Neural crest cell (in vitro differentiated cells): ENCODE measurements at places on chromosomes 12 and 14. TPM values are rescaled to one million over a fixed set of nuclear protein-coding genes. Genes with fewer than 3 reads are reported as not detected.

DNA sequence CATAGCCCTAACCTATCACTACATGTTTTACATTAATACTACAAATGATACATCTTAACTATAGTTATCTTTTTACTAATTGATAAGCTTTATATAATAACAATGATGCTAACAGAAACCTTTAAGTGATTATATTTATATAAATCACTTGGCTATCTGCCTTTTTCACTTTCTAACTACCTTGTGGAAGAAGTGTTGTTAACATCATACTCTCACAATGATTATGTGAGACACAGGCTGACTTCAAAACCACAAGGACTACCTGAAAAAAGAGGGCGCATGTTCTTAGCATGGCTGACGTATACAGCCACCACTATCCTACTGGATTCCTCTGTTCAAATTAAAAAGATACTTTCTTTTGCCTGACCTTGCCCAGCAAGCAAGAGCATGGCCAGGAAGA is 135.3 kb upstream of the SOX5 start:
- no peak for DNase-seq

SLC6A12 gene
- total RNA-seq = 0.14 and 0.47 TPM in 2 replicates

LTBP2 gene
- total RNA-seq = 0.93 and 1.3 TPM in 2 replicates

GRCh38 chr14:85622106-85622505 is 92.2 kb downstream of the FLRT2 start:
- no peak for DNase-seq

GRCh38 chr12:53612978-53613377 is 13.2 kb downstream of the ATF7 start:
- no peak for DNase-seq

RGS6 gene
- total RNA-seq = 2.8 TPM in 2 replicates

KRT79 gene
- total RNA-seq = not detected in 2 replicates

- no peak for DNase-seq
Observed at GRCh38 chr12:100733817-100734593, 60.6 kb upstream of the ANO4 start.

KRT8 gene
- 8.3 and 10.3 TPM in 2 replicates for total RNA-seq

DNA sequence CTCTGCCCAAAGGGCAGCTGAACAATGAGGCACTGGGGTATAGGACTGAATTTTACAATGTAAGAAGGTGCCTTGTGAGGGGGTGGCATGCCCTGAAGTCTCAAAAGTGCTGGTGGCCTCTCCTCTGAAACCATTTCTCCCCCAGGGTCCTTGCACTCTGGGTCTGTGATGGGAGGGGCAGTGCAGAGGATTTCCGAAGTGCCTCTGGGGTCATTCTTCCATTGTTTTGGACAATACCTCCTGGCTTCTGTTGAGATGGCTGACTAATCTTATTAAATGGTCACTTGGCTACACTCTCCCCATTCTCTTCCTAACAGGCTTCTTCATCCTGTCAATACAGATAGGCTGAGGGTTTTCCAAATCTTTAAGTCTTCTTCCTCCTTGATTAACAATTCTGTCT is 59.3 kb downstream of the UNC79 start:
- no peak for DNase-seq

- no peak for DNase-seq
Observed at GRCh38 chr12:5191803-5192538, 148.3 kb downstream of the KCNA5 start.

CD163L1 gene
- 1.2 and 1.6 TPM in 2 replicates for total RNA-seq

DNA sequence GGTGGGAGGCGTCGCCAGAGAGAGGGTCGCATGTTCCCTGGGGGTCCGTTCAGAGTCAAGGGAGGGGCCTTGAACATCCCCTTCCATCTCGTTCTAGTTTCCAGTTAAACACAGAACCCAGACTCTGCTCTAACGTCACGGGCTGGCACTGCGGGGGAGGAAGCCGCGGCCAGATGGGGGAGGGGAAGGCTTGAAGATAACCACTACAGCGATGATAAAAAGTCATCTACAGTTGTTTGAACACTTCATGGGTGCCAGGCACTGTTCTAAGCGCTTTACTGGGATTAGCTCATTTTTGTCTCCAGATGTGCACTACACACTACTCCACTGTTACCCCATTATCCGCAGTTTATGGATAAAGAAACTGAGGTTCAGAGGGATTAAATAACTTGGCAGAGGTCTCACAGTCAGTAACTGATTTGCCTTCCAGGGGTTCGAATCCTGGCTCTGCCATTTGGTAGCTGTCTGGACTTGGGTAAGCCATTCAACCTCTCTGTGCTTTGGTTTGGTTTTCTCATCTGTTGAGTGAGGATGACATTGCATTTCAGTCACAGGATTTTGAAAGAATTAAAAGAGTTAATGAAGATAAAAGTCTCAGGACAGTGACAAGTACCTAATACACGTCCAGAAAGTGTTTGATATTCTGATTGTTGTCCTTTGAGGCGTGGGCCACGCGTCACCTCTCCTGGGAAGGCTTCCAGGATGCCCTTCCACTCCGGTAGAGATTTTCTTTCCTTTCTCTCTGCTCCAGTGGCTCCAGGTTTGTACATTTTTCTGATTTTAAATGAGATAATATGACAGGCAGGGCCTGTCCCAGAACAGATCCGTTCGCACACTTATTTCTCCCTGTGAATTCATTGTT is 798 bp upstream of the RASAL1 start:
- no peak for DNase-seq

DNA sequence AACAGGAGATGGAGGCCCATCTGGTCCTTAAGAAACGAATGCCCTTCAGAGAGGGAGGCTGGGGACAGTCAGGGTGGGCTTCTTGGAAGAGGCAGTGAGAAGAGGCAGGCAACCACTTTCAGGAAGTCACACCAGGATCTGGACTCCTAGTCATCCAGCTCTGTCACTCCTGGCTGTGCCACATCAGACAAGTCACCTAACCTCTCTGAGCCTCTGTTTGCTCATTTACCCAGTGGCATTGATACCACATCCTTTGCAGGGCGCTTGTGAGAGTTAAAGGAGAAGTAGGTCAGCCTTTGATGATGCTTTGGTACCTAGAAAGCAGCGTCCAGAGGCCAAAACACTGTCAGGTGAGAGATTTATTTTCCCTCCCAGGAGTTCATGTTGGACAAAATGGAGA is 11.1 kb downstream of the CCDC197 start:
- no peak for DNase-seq

STXBP6 gene
- 6.8 and 7.2 TPM in 2 replicates for total RNA-seq

- DNase-seq = no peak
Observed at GRCh38 chr14:67999705-68000384, 180.3 kb downstream of the RAD51B start.

- no peak for DNase-seq
Observed at GRCh38 chr14:72888636-72889201, 5.2 kb downstream of the DPF3 start.

- DNase-seq = no peak
Observed at GRCh38 chr12:20272801-20273200, 95.5 kb upstream of the PDE3A start.

DNA sequence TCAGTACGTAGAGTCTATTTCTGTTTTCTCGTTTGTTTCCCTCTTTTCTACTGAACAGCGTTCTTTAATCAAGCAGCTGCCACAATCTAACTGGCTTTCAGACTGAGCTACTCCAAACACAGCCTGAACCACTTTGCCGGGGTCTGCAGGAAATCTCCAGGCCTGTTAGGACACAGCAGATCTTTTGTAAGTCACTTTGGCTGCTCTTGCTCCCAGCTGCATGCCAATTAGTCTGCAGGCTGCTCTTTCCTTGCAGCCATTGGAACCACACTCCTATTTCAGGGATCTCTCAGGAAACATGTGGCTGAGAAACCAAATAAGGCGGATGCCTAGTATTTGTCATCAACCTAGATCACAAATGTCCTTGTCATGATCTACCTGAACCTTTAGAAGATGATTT is 73.6 kb downstream of the TMTC1 start:
- DNase-seq = peak; percentile 28

DNA sequence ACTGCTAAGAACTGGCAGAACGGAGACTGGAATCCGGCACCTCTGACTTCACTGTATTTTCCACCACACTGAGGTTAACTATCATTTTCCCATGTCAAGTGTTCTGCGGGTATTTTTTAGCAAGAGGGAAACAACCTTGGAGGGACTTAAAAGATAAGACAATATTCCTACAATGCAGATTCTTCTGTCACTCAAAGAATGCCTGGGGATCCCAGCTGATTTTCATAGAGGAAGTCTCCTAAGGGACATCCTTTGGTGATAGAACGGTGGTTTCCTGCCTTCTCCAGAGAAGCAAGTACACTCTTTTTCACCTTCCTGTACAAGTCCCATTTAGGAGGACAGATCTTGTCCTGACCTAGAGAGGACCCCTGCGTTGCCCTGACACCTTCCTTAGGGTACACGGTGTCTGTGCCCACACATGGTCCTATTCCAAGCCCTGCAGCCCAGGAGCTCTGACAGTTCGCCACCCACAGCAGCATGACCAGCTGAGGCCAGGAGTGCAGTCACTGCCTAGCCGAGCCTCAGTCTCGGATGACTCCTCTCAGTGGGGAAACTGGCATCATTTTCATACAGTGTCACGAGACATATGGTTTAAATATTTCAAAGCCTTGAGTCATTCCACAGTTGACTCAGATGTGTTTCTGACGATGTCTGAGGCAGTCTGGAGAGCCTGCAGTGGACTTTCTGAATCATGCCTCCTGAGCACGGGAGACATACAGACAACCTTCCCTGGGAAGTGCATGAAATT is 181.3 kb upstream of the FKBP4 start:
- DNase-seq = no peak

DNA sequence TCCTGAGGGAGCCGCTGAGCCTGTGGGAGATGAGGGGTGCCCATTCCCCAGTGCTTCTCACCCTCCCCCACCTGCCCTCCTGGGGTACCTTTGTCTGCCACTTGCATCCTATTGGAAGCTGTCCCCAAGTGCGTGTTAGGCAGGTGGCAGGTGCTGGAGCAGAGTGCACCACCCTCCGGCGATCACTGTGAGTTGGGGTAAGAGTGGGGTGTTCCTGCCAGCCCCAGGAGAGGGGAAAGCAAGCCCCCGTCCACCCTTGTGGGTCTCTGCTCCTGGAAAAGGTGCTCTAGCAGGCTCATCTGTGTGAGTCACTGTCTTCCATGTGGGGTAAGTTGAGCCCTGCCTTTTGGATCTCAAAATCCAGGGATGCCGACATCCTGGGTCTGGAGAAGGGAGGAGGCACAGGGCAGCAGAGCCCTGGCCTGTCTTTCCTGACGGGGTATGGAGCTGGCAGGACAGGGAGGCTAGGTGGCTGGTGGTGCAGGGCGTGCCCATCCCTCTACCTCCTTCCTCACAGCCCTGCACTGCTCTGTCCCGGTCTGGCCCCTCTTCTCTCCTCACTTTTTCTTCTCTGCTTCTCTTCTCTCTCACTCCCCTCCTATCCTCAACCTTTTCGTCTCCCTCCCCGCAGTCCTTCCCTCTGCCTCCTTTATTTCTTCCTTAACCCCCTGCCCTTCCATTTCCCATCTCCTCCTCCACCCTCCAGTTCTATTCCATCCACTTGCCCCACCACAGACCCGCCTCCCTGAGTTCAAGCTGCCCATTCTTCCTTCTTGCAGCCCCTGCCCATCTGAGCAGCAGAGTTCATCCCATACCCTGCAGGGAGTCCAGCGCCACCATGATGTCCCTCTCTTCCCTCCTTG is 20.1 kb upstream of the KRT7 start:
- DNase-seq = no peak

PROX2 gene
- not detected in 2 replicates for total RNA-seq
